ENCODE measurements at places on chromosomes 11 and 22. TPM values are rescaled to one million over a fixed set of nuclear protein-coding genes. Genes with fewer than 3 reads are reported as not detected.
A peak's percentile ranks its signal among the peaks of the same experiment; 100 is the strongest.

GRCh38 chr22:23215294-23216241 is 35.3 kb downstream of the BCR start:
- H3K27ac ChIP-seq = no peak overlapping the region
- H3K4me3 ChIP-seq = no peak overlapping the region
- H3K27me3 ChIP-seq = no peaks in the 10 kb centered on the region
- DNase-seq = no peak
- peaks cover 16% of the 10 kb centered on the region for H3K4me1 ChIP-seq

DNA sequence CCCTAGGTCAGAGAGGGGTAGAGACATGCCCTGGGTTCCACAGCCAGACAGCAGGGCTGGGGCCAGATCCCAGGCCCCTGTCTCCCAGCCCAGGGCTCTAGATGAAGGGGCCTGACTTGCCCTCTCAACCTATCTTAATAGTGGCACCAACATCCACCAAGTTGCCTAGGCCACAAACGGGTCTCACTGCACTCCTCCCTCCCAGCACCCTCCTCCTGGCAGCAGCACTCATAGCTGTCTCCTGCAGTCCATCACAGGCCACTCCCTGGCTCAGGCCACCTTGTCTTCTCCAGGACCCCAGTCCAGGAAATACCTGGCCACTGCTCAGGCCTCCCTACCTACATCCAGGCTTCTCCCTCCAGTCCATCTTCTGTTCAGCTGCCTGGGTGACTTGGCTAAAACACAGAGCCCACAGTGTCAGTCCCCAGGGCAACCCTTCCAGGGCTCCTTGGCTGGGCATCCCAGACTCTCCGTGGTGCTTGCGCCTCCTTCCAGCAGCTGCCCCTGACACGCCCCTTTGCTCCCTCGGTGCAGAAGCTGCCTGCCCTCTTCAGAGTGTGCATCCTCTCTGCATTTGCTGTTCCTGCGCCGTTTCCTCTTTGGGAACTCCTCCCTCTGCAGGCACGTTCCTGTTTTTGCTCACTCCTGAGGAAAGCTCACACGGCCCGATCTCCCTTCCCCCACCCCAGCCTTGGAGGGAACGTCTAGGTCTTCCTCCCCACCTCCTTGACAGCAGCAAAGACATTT is 40.5 kb downstream of the LRRC32 start:
- H3K4me3 ChIP-seq = no peak overlapping the region
- H3K27me3 ChIP-seq = no peaks in the 10 kb centered on the region
- DNase-seq = no peak
- no peak overlapping the region for H3K27ac ChIP-seq
- H3K36me3 ChIP-seq = no peaks in the 10 kb centered on the region

The OR52N4 gene
- total RNA-seq = not detected

GRCh38 chr11:102085864-102086551 is 24.2 kb upstream of the YAP1 start:
- no peak overlapping the region for H3K27ac ChIP-seq
- H3K4me1 ChIP-seq = peaks cover 10% of the 10 kb centered on the region
- no peaks in the 10 kb centered on the region for H3K27me3 ChIP-seq

DNA sequence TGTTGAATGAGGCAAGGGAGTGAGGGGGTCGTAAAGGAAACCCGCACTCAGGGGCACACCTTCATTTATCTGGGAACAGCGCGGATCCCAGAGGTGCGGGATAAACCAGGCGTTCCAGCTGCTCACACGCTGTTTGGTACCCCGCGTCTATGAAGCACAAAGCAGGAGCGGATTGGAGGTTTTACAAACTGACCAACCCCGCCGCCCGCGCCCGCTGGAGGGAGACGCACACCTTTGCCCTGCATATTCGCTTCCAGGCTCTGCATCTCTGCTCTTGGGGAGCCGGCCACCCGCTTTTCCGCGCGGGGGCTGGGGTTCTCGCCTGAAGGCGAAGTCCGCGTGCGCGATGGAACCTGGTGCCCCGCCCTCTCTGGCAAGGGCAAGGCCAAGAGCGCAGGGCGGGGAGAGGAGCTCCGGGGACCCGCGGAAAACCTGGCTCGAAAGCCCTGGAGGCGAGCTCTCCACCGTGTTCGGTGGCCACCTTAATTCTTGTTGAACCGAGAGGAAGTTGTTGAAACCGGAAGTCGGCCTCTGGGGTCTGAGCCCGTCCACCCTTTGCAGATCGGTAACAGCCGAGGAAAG is 6.8 kb upstream of the ALX4 start:
- peaks cover 41% of the 10 kb centered on the region for H3K27me3 ChIP-seq
- no peak for DNase-seq
- H3K27ac ChIP-seq = no peak overlapping the region
- H3K4me3 ChIP-seq = no peak overlapping the region
- H3K36me3 ChIP-seq = no peaks in the 10 kb centered on the region
- no peaks in the 10 kb centered on the region for H3K4me1 ChIP-seq

DNA sequence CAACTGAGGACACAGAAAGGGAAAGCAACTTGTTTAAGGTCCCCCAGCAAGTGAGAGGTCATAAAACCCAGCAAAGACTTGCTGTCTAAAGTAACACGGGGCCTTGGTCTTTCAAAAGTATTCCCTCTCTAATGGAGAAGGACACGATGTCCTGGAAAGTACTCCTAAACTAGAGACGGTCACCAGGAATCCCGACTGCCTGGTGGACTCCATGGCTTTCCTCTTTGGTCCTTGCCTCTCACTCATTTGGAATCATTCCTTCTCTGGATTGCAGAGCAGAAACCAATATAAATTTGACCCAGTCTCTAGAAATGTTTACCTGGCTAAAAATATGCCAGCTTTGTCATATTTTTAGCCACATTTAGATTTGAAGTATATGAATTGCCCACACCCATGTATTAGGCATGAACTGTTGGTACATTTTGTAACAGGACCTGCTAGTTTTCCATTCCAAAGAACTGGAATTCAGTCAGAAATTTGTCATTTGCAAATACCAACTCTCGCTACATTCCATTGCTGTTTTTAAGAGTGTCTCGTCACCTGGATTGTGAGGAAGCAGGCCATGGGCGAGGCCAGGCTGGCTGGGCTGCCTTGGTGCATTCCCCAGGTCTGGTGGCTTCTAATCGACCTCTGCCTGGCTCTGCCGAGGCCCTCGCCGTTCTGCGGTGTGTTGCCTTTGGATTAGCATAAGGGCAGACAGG is 12.9 kb downstream of the NAV2 start:
- H3K4me1 ChIP-seq = peaks cover 37% of the 10 kb centered on the region
- no peak for DNase-seq
- no peak overlapping the region for H3K27ac ChIP-seq
- no peaks in the 10 kb centered on the region for H3K36me3 ChIP-seq
- H3K4me3 ChIP-seq = no peak overlapping the region
- no peaks in the 10 kb centered on the region for H3K27me3 ChIP-seq

The APOL5 gene
- total RNA-seq = not detected

The WNT7B gene
- total RNA-seq = 10.5 TPM

DNA sequence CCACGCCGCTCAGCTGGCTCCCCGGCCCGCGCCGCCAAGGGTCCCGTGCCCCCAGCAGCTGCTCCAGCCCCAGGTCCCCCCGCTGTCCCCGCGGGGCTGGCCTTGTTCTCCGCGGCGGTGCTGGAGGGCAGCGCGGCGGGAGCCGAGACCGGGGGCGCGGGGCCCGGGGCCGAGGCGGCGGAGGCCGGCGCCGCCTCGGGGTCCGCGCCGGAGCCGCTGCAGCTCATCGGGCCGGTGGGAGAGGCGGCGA is 128 bp downstream of the TAF10 start:
- H3K4me1 ChIP-seq = peaks cover 11% of the 10 kb centered on the region
- H3K27ac ChIP-seq = peak overlapping the region; percentile 93
- DNase-seq = no peak
- peak overlapping the region; percentile 71 for H3K4me3 ChIP-seq

The CCDC116 gene
- total RNA-seq = 0.66 TPM

DNA sequence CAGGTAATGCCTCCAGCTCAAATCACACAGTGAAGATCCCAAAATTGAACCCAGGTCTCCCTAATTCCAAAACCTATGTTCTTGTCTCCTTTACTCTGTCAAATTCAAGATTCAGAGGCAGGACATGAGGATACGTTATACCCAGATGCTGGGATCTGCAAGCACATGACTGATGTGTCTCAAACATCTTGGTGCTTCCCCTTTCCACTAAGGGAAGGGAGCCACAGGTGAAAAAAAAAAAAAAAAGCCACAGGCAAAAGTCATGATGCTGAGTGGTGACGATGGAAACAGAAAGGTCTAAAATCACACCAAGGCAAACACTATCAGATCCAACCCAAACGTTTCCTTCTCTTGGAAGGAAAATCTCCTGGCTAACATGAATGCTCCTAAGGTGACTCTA is 24.0 kb downstream of the ABTB2 start:
- no peak for DNase-seq
- H3K27ac ChIP-seq = no peak overlapping the region

- no peak for DNase-seq
- no peaks in the 10 kb centered on the region for H3K27me3 ChIP-seq
- no peak overlapping the region for H3K27ac ChIP-seq
- peaks cover 11% of the 10 kb centered on the region for H3K4me1 ChIP-seq
Observed at GRCh38 chr22:37961062-37961461, 7.6 kb downstream of the POLR2F start.

DNA sequence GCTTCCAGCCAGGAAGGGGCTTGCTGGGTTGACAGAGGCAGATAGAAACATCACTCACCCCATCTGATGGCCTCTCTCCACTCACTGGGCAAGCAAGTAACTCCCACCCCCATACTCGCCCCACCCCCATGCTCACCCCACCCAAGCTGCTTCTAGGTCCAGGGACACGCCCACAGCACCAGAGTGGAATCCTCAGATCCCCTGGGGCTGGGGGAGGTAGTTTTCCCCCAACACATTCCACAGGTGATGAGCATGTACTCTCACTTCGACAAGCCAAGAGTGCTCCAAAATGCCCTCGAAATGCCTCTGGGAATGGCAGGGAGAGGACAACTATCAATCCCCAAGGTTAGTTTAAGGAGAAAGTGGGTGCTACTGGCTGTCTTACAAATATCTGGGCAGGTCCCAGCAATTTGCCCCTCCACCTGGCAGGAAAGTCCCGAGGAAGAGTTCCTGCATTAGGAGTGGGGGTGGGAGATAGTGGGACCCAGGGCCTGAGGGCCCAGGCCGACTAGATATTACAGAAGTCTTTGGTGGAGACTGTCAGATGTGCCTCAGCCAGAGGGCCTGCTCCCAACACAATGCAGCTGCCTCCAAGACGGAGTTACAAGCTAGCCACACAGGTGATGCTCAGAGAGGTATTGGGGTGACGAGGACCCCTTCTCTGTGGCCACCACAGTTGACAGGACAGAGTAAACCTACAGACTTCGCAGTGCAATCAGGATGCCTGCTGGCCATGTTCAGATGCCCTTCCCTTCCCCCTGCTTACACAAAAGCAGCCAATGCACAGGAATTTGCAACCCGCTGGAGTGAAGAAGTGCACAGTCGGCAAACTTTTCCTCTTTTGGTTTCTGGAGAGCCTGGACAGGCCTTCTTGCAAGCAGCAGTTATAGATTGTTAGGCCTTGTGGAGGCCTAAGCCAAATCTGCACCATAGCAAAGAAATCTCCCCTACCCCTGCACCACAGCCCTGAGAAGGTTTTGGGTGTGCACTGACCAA is 2.9 kb upstream of the LMO1 start:
- H3K27me3 ChIP-seq = no peaks in the 10 kb centered on the region
- no peak overlapping the region for H3K4me3 ChIP-seq
- DNase-seq = no peak
- H3K27ac ChIP-seq = no peak overlapping the region
- peaks cover 8% of the 10 kb centered on the region for H3K4me1 ChIP-seq
- no peaks in the 10 kb centered on the region for H3K36me3 ChIP-seq

The PRR33 gene
- total RNA-seq = not detected

The PLEKHB1 gene
- 22.9 TPM for total RNA-seq

The PGA5 gene
- total RNA-seq = not detected

The OR52H1 gene
- not detected for total RNA-seq

GRCh38 chr11:16358726-16359125 is 2.4 kb upstream of the SOX6 start:
- no peaks in the 10 kb centered on the region for H3K4me1 ChIP-seq
- no peak overlapping the region for H3K4me3 ChIP-seq
- H3K27ac ChIP-seq = no peak overlapping the region

DNA sequence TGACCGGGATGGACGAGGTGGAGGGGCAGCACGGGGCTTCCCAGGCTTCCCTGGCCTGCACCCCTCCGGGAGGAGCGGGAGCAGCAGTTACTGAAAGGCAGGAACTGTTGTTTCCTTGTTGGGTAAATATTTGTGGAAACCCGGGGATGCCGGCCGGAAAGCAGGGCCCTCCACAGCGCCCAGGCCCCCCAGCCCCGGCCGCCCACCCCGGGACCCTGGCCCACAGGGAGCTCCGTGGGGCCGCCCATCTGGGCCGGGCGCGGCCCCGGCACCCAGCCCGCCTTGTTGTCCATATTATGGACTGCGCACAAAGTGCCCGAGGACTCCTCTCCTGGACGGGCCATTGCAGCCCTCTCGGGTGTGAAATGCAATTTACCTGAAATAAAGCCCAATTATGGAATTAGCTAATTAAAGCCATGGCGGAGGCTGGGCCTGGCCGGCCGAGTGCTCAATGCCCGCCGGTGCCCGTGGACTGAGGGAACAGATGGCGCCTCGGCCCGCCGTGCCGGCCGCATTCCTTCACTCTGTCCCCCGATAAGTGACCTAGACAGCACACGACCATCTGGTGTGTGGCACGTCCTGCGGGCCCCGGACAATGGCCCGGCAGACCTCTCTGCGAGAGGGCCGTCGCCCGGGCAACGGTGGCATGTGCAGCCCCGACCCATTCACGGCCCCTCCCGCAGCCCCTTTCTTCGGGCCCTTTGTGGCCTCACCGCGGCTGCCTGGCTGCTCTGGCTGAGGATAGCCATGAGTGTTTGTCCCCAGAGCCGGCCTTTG is 35.4 kb downstream of the CDKN1C start:
- no peaks in the 10 kb centered on the region for H3K4me1 ChIP-seq
- no peaks in the 10 kb centered on the region for H3K27me3 ChIP-seq
- H3K4me3 ChIP-seq = no peak overlapping the region
- no peaks in the 10 kb centered on the region for H3K36me3 ChIP-seq
- no peak for DNase-seq
- no peak overlapping the region for H3K27ac ChIP-seq

GRCh38 chr11:109018639-109019038 is 353.8 kb downstream of the DDX10 start:
- no peaks in the 10 kb centered on the region for H3K27me3 ChIP-seq
- no peak overlapping the region for H3K27ac ChIP-seq

All from HCT116 (cell line).